Frontal cortex (tissue), 4 donors: ENCODE measurements at places on chromosomes 6 and 20. TPM values are rescaled to one million over a fixed set of nuclear protein-coding genes. Genes with fewer than 3 reads are reported as not detected.

The PLA2G7 gene
- 1.6 TPM for total RNA-seq

The TAB2 gene
- 28.9 TPM for total RNA-seq

The OXT gene
- total RNA-seq, result not detected

The PRKN gene
- total RNA-seq, result 6.1 TPM

The ISM1 gene
- total RNA-seq, result 1.6 TPM

The CASS4 gene
- total RNA-seq, result under 0.01 TPM

The TMEM14C gene
- 46.5 TPM for total RNA-seq

The ZSCAN9 gene
- total RNA-seq, result 45.7 TPM

The MDFI gene
- 11.4 TPM for total RNA-seq

The TFAP2A gene
- not detected for total RNA-seq

The CRIP3 gene
- total RNA-seq, result 4.5 TPM

The ANGPT4 gene
- not detected for total RNA-seq

The SCUBE3 gene
- 1.6 TPM for total RNA-seq

The NKAIN4 gene
- 14.7 TPM for total RNA-seq

The FGD2 gene
- total RNA-seq, result 0.82 TPM

The TNFRSF6B gene
- not detected for total RNA-seq

The VSTM2L gene
- 201 TPM for total RNA-seq

The NKX2-2 gene
- total RNA-seq, result 0.41 TPM

The HLA-DQA1 gene
- not detected for total RNA-seq

The PGK2 gene
- total RNA-seq, result not detected

The RAET1E gene
- total RNA-seq, result not detected
